Uterus (tissue), 4 donors: ENCODE measurements at places on chromosomes 2 and 18. TPM values are rescaled to one million over a fixed set of nuclear protein-coding genes. Genes with fewer than 3 reads are reported as not detected.

CFAP210 gene
- not detected for total RNA-seq

MC5R gene
- not detected for total RNA-seq

DNA sequence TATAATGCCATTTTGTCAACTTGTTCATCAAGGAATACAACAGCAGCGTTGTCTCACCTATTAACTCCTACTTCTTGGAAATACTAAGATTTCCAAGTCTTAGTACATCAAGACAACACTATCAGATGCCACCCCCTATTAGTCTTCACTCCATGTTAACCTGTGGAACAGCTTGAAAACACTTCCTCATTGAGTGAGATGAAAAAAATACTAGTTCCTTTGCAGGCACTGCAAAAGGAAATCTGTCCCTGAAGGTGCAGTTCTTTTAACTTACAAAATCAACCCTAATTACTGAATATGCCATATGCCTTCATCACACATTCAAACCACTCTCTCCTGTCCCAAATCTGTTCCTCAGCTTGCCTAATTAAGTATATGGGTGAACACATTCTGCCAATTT is 4.0 kb downstream of the CWC22 start:
- H3K4me3 ChIP-seq = no peak overlapping the region
- H3K27ac ChIP-seq = no peak overlapping the region
- H3K27me3 ChIP-seq = no peaks in the 10 kb centered on the region

DNA sequence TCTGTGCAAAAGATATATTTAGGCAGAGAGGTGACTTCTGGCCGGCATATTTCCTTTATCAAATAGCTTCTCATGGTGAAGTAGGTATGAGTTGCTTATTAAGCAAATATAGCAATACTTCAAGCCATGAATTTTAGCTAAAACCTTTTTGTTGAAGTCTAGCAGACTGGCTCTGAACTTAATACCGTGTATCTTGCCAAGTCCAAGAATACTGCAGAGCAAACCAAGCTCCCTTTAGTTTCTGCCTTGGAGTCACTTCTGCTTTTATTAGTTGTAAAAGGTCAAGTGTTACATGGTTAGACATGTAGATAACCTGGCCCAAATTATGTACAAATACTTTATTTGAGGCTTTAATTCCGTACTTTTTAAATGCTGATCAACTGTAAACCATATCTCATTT is 627.6 kb upstream of the PKDCC start:
- no peaks in the 10 kb centered on the region for H3K4me1 ChIP-seq
- H3K27ac ChIP-seq = no peak overlapping the region
- H3K4me3 ChIP-seq = no peak overlapping the region

- H3K4me3 ChIP-seq = no peak overlapping the region
- no peaks in the 10 kb centered on the region for H3K27me3 ChIP-seq
- DNase-seq = no peak
- H3K27ac ChIP-seq = no peak overlapping the region
- no peaks in the 10 kb centered on the region for H3K36me3 ChIP-seq
- no peaks in the 10 kb centered on the region for H3K4me1 ChIP-seq
These were observed 140.8 kb downstream of the TMEFF2 start for GRCh38 chr2:192053921-192054320.

DNA sequence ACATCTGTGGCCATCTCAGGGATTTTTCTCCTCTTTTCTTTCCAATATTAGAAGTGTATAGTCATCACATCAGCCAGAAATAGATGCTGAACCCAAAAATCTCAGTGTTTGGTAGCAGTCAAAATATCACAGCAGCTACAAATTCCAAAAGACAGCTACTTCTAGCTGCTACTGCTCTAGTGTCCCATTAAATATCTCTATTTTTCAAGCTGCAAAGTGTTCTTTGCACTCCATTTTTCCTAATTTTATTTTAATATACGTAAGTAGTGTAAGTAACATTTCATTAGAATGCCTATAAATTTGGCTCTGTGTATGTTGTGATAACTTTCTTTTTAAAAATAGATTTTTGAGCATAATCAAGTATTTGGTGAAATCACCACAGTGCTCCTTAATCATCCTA is 967.3 kb downstream of the BCL11A start:
- H3K27me3 ChIP-seq = no peaks in the 10 kb centered on the region
- no peaks in the 10 kb centered on the region for H3K36me3 ChIP-seq

GRCh38 chr2:135913727-135914365 is 37.6 kb upstream of the MCM6 start:
- no peaks in the 10 kb centered on the region for H3K27me3 ChIP-seq
- H3K36me3 ChIP-seq = no peaks in the 10 kb centered on the region
- no peak for DNase-seq
- H3K27ac ChIP-seq = no peak overlapping the region

DNA sequence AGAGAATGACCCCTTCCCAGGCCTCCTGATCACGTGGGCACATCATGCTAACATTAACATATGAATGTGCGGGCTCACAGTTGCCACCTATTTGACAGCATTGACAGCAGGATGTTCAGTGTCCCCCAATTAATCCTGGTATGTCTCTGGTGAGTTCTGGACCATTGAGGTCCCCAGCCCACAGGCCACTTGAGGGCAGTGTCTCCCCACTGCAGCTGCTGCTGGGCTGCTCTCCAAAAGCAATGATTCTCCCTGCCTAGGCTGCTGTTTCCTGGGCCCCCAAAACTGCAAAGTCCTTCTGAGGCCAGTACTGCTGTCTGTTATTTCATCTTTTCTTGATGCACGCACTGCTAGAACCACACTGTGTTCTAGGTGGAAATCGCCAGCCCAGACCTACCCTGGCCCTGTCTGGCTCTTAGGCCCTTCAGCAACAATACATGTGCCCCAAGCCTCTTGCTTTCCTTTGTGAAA is 52.7 kb upstream of the MAPK4 start:
- no peaks in the 10 kb centered on the region for H3K4me1 ChIP-seq
- H3K27me3 ChIP-seq = no peaks in the 10 kb centered on the region
- H3K36me3 ChIP-seq = no peaks in the 10 kb centered on the region
- DNase-seq = no peak

DNA sequence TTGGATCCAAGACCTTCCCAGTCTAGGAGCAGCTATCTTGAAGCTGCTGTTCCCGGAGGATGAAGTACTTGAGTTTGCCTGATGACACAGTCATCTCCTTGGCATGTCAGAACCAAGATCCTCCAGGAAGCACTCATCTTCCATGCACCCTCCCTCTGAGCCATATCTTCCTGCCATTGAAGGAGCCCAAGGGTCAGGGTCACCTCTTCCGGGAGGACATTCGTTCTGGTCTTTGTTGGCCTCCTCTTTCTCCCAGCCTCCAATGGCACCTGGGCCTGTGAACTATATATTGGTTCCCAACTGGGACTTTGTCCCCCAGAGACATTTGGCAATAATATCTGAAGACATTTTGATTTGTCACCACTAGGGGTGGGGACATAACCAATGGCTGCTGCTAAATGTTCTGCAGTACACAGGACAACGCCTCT is 4.2 kb upstream of the MYO7B start:
- DNase-seq = no peak
- no peak overlapping the region for H3K4me3 ChIP-seq
- no peak overlapping the region for H3K27ac ChIP-seq
- H3K4me1 ChIP-seq = no peaks in the 10 kb centered on the region
